ENCODE measurements at places on chromosomes 4 and X.
A peak's percentile ranks its signal among the peaks of the same experiment; 100 is the strongest.

DNA sequence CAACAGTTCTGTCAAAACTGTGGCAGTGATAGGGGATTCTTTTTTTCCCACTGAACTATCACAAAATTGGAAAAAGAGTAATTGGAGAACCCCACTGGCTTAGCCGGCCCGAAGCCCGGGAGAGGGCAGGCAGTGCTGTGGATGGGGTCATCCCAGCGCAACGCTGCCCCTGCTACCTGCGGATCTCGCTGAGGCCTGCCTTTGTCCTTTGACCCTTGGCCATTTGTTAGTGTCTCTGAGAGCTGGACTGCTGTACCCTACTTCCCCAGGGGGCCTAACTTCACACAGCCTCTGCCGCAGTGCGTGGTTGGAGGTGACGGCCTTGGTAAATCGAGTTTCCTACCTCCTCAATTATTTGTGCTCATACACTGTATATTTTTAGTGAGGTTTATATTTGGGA is 43.0 kb upstream of the MSANTD1 start:
- DNase-seq = peak; percentile 57

- no peak for DNase-seq
Observed at GRCh38 chr4:19776021-19776459, 475.7 kb upstream of the SLIT2 start.

DNA sequence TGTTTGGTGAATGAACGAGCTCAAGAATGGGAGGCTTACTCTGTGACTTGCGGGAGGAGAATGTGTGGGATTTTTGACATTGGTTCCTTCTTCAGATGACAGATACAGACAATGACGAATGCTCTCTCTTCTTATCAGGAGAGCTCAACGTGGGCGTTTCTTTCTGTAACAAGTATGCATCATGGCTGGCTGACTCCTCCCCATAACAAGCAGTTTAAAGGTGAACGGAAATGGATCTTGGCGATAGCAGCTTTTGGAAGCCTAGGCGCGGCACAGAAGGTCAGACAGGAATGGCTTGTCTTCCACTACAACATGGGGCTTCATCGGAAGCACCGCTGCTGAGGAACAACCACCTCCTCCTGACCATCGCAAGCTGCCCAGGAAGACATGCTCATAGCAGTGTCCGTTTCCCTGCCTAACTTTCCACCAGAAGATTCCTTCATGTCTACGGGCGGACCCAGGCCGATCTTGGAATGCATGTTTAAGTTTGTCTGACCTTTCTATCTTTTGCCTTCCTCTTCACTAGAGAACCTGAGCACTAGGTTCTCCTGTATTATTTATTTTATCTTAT is 18.3 kb upstream of the ACSL1 start:
- no peak for DNase-seq

DNA sequence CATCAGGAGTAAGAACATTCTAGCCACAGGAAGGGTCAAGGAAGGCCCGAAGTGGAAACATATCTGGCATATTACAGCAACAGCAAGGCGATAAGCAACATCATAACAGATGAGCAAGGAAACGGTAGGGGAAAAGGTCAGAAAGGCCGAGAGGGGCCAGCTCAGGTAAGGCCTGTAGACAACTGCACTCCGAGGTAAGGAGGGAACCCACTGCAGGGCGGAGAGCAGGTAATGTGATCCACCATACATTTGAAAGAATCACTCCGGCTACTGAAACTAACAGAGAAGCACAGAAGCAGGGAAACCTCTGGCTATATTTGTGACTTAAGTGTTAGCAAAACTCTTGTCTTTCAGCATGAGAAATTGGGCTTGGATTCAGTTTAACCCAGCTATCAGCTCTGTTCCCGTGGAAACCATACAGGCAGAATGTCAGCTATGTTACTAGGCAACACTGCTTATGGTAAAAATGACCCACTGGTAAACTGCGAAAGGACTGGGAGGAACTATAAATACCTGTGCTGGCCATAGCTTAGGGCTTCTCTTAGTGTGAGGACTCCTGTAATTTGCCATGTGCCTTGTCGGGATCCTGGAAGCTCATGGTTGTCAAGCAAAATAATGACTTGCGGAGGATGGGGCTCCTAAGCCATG is 31.0 kb downstream of the FRYL start:
- no peak for DNase-seq

DNA sequence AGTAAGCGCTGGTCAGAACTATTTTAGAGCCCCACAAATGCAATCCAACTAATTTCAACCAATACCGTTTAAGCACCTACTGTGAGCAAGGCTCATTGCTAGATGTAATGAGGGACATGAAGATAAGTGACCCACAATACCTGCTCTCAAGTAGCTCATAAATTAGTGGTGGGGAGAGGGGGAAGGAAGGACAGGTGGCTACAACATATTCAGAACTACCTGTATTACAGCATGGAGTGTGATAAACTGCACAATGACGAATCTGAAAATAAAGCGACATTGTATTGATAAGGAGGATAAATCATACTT is 311.6 kb upstream of the DIAPH2 start:
- DNase-seq = no peak

- no peak for DNase-seq
Observed at GRCh38 chrX:136214551-136214950, 36.6 kb downstream of the MAP7D3 start.

DNA sequence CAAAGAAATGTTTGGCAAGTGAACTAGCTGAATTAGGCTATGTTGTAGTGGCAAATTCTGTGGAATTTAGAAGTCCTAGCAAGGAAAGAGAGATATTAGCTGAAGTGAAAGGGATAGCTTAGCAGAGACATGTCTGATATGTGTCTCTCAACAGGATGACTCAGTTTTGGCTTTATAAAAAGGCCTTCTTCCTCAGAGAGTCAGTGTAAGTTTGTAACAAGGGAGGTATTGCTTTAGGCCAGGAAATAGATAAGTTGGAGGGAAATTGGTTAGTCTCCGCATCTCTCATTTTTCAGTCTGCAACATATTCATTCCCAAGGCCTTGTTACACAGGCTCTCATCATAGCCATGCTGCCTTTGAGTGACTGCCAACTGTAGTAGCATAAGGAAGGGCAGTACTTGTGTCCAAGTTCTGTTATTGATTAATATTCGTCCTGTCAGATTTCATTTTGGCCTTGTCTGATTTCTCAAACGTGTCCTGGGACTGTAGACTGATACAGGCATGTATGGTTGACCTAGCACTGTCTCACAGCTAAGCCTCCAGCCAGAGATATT is 4.0 kb downstream of the TMEM164 start:
- DNase-seq = no peak

- no peak for DNase-seq
Observed at GRCh38 chr4:84895283-84895682, 71.2 kb downstream of the WDFY3 start.

DNA sequence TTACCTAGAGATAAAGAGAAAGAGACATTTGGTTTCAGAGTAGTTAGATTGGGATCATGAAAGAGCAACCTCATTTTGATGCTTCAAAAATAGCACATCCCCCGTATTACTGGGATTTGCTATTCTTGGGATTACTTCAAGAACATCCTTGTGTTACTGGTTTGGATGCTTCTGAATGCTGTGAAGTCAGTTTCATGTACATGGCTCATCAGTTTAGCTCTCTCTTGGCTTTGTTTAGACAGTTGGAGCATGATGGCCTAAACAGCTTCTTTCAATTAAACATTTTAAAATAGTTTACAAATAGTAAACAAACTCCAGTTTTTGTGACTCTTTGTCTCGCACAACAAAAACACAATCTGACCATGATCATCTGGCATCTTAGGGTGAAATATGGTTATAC is 23.9 kb downstream of the HTT start:
- DNase-seq = no peak

DNA sequence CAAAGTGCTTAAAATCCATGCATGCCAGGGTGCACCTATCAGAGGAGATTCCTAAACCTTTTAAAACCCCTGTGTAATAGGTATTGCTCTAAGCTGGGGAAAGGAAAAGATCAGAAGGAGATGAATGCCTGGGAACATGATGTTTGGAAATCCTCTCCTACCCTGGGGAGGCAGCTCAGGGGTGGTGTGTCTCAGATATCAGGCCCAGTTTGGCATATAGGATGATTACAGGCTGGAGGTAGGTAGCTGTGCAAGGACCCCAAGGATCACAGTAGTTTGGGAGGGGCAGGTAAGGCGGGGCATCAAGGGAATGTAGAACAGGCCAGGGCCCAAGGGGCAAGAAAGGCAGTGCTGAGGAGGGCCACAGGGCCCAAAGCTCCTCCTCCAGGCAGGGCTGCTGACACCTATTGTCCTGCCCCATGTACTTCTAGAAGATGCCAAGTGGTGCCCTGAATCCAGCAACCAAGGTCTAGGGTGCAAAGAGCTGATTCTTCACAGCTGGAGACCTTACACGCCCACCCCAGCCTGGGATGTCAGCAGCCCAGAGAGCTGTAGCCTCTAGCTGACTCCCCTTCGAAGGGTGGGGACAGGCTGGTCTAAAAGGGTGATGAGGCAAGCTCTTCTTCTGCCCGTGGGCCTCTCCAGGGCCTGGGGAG is 17.6 kb downstream of the SASH3 start:
- DNase-seq = no peak

GRCh38 chr4:168993714-168994510 is 16.1 kb downstream of the CBR4 start:
- no peak for DNase-seq

- DNase-seq = peak; percentile 28
Observed at GRCh38 chr4:121370729-121371325, 10.0 kb downstream of the QRFPR start.

- no peak for DNase-seq
Observed at GRCh38 chr4:43103048-43103447, 210.5 kb downstream of the GRXCR1 start.

GRCh38 chr4:24190761-24191695 is 301.2 kb upstream of the PPARGC1A start:
- DNase-seq = no peak

DNA sequence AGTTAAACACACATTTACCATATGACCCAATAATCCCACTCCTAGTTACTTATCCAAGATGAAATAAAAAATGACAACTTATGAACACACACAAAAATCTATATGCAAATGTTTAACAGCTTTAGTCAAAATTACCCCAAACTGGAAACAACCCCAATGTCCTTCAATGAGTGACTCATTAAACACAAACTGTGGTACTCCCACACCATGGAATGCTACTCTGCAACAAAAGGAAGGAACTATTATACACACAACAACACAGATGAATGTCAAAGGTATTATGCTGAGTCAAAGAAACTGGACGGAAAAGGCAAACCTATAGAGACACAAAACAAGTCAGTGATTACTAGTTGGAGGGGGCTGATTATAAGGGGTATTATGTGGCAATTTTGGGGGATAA is 40.5 kb downstream of the MED14 start:
- no peak for DNase-seq

DNA sequence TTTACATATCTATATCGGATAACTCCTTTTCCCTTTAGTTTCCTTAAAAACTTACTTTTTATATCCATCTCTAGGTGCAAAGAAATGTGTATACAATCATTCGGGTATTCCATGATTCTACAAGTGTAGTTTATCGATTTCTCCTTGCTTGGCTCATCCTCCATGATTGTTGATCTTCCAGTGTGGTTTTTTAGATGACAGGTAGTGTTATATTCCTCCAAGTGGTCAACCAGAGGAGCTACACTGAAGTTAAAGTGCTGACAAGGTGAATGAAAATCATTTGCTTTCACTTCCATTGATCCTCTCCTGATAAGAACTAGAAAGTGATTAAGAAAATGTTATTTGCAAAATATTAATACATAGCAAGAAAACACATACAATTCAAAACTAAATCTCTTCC is 38.5 kb downstream of the TMEM156 start:
- no peak for DNase-seq
